CD4-positive, alpha-beta T cell treated with Interleukin-17A for 1 hour (primary cell): ENCODE measurements at places on chromosomes 2 and 18.
A peak's percentile ranks its signal among the peaks of the same experiment; 100 is the strongest.

DNA sequence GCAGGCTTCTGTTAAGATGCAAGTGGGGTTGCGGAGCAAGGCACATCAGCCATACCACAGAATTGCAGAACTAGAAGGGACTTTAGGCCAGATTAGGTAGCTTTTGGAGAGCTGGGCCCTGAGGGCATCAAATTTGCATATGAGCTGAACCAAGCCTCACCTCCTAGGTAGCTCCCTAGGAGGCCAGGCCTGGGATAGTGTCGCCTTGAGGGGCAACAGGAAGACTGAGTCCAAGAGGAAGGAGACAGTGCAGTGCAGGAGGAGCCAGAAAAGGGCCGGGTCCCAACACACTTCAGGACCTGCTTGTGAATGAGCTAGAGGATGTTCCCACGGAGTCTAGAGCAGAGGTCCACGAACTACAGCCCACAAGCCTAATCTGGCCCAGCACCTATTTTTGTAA, 98.7 kb downstream of the MAPK4 start:
- DNase-seq: no peak

DNA sequence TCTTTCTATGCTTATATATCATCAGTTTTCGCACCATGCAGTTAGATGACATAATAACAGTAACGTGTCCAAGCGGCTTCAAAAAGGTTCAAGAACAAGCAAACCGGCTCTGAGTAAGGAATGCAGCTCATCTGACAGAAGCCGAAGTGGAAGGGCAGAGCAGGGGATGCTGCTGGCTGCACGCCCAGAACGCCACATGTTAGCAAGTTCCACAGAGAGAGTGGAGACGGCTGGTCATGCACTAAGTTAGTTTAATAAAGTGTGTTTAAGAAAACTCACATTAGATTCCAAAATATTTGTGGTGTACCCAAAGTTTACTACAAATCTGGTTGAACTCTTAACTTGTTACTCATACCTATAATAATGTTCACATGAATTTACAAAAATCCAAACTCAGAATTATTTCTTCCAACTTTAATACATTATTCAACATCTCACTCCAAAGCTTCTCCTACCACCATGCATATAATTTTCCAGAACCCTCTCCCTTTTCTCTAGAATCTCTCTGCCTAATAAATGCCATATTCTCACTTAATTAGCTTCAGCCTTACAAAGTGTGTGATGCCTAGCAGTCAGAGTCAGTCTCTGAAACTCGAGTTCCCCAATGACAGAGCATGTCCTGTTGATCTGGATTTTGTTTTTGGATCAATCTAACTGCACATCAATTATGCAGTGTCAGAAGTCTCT, 170.0 kb downstream of the DNAH7 start:
- no peak for DNase-seq

DNA sequence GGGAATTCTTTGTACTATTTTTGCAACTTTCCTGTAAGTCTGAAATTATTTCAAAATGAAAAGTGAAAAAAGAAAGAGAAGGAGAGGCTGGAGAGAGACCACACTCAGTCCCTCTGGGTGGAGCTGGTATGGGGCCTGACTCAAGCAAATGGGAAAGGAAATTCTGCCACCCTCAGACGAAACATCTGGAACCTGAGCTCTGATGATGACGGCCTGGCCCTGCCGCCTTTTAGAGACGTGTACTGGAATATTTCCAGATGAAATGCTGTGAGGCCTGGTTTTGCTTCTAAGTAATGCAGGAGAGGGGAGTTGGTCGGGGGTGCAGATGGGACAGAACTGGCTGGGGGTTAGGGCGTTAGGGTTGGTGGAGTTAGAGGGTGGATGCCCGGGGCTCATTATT, 57.4 kb upstream of the GLI2 start:
- DNase-seq: no peak

DNA sequence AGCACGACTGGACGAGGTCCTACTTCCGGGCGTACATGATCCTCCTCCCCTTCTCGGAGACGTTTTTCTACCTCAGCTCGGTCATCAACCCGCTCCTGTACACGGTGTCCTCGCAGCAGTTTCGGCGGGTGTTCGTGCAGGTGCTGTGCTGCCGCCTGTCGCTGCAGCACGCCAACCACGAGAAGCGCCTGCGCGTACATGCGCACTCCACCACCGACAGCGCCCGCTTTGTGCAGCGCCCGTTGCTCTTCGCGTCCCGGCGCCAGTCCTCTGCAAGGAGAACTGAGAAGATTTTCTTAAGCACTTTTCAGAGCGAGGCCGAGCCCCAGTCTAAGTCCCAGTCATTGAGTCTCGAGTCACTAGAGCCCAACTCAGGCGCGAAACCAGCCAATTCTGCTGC, 24.8 kb downstream of the LYPD1 start:
- DNase-seq: no peak

DNA sequence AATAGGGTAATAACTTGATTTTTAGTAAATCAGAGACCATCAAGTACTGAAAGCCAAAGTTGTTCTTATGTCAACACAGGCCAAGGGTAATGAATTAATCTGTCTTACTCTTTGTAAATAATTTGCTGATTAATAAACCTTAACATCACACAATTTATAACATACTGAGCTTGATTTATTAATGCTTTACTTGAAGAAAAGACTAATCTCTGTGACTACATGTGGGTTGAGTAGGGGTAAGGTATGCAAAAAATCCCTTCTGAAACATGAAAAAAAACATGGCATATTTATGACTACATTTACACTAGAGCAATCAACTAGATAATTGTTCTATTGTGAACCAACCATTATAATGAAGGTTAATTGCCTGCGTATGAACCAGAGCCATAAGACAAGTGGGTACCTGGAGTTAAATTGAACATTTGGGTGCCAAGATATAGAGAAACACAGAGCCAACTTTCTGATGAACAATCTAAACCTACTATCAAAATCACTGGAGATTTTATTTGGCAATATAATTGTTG, 67.7 kb upstream of the GRB14 start:
- no peak for DNase-seq

GRCh38 chr2:70024284-70024683, 62.9 kb upstream of the ASPRV1 start:
- DNase-seq: no peak

DNA sequence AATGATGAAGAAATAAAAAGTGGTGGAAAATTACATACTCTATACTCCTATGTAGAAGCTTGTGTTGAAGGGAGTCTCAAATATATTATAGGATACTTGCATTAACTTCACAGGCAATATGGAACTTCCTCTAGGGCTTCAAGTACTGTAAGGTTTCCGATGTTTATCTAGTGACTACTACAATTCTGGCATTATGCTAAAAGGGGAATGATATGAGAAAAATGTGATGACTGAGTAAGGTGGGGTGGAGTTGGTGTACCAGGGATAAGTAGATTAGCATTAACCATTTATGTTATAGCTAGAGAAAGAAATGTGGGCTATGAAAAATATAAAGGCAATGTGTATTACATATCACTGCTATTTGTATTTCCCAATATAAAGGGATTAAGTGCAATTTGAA, 229.5 kb downstream of the DCC start:
- no peak for DNase-seq

DNA sequence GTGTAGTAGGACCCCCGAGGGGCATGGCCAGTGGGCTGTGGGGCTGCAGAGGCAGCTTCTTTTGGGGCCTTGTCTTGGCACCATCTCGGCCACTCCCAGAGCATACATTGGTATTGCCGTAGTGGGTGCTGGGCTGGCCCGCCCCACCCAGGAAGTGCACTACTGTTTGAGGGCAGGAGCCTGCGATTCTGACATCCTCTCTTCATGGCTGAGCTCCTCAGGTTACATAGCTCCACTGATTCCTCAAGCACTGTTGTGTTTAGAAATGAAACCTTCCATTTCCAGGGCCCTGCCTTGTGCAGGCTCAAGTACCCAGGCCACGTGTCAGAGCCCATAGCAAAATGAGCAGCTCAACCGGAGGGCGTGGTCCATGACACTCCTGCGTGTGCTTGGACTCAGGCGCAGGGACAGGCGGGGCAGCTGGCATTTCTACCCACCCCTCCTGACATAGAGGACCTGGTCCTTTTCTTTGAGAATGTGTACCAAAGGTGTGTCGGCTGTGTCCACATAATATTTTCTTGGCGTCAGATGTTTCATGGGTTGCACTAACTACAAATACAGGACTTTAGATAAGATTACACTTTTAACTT, 67.9 kb downstream of the DGKD start:
- DNase-seq: peak; percentile 72

- no peak for DNase-seq
Observed at GRCh38 chr2:6072768-6073167, 380.6 kb downstream of the SOX11 start.
